ENCODE measurements at places on chromosomes 4 and X.

DNA sequence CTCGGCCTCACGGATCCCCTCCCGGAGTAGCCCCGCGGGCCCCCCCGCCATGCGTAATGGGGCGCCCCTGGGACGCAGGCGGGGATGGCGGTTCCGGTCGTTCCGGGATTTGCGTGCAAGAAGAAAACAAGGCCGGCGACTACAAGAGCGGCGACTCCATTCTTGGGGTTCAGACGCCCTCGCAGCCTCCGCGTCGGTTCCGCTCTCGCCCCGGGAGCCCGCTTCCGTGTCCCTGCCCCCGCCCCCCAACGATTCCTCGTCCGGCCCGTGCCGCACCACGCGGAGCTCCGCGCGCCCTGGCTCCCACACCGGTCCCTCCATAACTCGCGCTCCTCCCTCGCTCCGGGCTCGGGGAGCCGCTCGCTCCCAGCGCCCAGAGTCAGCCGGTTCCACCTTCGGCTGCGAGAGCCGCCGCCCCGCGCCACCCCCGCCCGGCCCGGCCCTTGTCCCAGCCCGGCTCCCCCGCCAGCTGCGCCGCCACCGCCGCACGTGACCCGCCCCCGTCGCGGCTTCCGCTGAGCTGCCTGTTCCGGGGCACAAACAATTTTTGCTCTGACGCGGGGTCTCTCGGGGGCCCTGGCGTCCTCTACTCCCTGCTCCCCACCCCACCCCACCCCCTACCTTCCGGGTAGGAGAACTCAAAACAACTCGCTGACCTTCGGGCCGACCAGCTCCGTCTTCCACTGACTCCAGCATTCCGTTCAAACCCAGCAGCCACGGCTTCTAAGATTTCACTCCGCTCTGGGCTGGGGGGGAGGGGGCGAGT lies 78.8 kb upstream of the BCOR start:
- DNase-seq, result peak; percentile 64

- DNase-seq, result no peak
Observed at GRCh38 chr4:94636004-94636403, 121.8 kb upstream of the BMPR1B start.

DNA sequence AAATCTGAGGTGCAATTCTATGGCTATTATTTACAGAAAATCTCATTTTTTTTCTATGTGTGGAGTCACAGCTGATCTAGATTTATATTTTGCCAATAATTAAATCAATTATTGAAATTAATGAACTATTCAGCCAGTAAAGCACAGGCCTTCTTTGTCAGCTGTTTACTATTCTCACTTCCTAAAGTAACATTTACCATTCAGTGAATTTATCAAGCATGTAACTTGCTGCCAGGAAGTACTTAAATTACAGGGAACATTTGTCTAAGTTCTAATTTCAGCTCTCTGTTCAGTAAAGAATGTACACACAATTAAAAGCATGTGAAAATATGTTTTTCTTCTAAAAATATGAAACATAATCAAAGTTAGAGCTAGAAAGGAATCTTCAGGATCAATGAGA lies 79.3 kb downstream of the DTHD1 start:
- no peak for DNase-seq

- DNase-seq, result no peak
Observed at GRCh38 chr4:170124406-170124805, 34.6 kb upstream of the AADAT start.

DNA sequence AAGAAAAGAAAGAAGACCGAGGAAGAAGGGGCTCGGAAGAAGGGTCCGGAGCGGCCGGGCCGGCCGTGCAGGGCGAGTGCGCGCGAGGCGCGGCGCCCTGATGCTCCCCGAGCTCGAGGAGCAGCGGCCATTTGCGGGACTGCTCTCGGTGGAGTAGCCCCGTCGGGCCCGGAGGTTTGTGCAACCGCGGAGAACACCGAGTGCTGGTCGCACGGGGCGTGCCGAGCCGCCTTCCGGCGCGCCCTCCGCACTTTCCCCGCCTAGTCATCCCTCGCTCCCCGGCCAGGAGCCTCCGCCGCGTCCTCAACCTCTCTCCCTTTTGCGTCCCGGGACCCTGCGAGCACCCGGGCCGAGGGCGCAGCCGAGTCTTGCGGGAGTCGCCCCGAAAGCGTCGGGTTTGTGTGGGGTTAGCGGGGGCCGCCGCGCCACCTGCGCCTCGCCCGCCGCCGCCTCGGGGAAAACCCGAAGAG lies 127.4 kb downstream of the LAS1L start:
- DNase-seq, result no peak

DNA sequence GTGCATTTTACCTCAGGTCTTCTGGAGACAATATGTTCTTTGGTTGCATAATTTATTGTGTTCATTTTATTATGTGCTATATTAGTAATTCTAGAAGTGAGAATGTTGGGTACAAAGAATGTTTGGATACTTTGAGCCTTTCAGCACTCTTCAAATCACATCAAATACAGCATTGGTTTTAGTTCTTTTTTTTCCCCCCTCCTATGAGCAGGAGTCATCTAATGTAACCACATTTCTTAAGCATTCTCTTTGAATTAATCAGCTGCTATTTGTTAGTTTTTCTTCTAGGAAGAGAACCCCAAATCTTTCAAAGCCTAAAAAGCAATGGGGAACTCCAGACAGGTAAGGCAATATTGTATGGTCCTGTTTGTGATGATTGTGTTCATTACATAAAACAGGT lies 46.7 kb downstream of the ARL9 start:
- DNase-seq, result no peak

- no peak for DNase-seq
Observed at GRCh38 chrX:111850975-111851374, 25.0 kb upstream of the TRPC5OS start.

Measured in nephron progenitor cell (in vitro differentiated cells).